ENCODE measurements at places on chromosomes 12 and 14. TPM values are rescaled to one million over a fixed set of nuclear protein-coding genes. Genes with fewer than 3 reads are reported as not detected.

The GZMB gene
- not detected for total RNA-seq

The TCL1B gene
- not detected for total RNA-seq

The DNAJC22 gene
- total RNA-seq, result 0.22 TPM

The FBRSL1 gene
- 3.3 TPM for total RNA-seq

The MYL2 gene
- total RNA-seq, result 0.33 TPM

The ENDOU gene
- total RNA-seq, result under 0.01 TPM

The C14orf39 gene
- total RNA-seq, result not detected

The PZP gene
- total RNA-seq, result 0.11 TPM

The PLEK2 gene
- total RNA-seq, result 0.43 TPM

The PYM1 gene
- total RNA-seq, result 30.8 TPM

The CS gene
- total RNA-seq, result 94.5 TPM

The TMEM229B gene
- 0.52 TPM for total RNA-seq

The PTCSC3 gene
- not detected for total RNA-seq

The GALNT8 gene
- 0.09 TPM for total RNA-seq

The SLC24A4 gene
- 0.11 TPM for total RNA-seq

The IGFBP6 gene
- total RNA-seq, result 1.7 TPM

The SOX5 gene
- total RNA-seq, result 0.11 TPM

The NGB gene
- not detected for total RNA-seq

The CDK2 gene
- 13.7 TPM for total RNA-seq

The NTN4 gene
- 731 TPM for total RNA-seq
